ENCODE measurements at places on chromosomes 7 and 10.

- DNase-seq, result no peak
Observed at GRCh38 chr10:66848856-66849255, 77.0 kb upstream of the LRRTM3 start.

GRCh38 chr10:20215547-20216152 lies 399.4 kb downstream of the PLXDC2 start:
- no peak for DNase-seq

DNA sequence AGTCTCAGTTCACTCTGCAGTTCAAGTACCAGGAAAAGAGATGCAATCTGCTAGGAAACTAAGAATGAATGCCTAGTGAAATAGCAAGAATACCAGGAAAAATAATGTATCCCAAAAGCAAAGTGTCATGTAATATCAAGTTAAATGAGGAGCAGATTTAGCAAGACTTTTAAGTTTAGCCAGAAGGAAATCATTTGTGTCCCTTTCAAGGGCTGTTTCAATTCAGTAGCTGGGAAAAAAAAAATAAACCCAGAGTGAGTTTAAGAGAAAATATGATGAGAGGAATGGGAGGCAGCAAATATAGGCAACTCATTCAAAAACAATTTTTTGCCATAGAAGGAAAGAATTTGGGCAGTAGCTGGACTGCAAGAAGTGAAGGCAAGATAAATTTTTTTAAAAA lies 135.8 kb downstream of the DGKB start:
- DNase-seq, result no peak

DNA sequence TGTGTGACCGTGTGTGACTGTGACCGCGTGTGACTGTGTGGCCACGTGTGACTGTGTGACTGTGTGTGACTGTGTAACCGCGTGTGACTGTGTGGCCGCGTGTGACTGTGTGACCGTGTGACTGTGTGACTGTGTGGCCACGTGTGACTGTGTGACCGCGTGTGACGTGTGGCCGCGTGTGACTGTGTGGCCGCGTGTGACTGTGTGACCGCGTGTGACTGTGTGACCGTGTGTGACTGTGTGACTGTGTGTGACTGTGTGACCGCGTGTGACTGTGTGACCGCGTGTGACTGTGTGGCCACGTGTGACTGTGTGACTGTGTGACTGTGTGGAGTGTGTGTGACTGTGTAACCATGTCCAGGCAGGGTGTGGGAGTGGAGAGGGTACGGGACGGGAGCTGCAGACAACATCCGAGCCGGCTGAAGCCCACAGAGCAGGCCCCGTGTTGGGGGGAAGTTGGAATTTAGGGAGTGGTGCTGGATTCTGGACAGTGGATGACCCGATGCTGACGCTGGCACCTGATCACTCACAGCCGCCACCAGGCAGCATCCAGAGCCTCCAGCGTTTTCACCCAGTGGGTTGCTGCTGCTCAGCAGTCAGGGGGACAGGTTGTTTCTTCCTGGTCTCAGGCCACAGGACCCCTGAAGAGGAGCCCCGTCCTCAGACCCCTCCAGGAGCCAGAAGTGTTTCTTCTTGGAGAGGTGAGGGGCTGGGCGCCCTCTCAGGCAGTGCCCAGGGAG lies 503.5 kb downstream of the DNAJB6 start:
- DNase-seq, result no peak

DNA sequence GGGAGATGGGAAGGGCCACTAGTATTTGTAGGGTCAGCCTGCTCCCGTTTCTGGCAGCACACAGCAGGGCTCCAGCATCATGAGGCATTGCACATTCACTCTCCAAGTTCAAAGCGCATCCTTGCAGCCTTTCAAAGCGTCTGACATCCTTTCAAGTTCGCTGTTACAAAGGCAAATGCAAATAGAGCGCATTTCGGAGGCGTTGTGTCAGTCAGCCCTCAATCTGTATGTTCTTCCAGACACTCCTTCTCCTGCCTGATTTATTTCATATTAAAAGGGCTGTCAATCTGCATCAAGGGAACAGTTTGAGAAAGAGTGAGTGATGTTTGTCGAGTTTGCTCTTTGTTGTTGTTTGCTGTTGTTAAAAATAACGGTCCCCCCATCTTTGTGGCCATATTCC lies 188.5 kb downstream of the SNX10 start:
- DNase-seq, result no peak

DNA sequence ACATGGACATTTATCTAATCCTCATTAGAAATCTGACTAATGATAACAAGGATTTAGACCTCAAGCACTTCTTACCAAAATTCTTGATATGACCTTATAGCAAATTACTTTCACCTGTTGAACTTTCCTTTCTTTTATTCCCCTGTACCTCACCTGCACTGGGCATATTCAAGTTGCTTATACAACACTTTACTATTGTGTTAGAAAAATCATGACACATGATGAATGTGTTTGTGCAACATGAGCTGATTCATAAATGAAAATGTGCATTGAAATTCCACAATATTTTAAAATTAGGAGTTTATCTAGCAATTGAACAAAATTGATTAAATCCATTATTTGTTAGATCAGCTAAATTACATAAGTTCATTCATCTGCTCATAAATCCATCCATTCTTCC lies 160.6 kb downstream of the CFTR start:
- DNase-seq, result no peak

DNA sequence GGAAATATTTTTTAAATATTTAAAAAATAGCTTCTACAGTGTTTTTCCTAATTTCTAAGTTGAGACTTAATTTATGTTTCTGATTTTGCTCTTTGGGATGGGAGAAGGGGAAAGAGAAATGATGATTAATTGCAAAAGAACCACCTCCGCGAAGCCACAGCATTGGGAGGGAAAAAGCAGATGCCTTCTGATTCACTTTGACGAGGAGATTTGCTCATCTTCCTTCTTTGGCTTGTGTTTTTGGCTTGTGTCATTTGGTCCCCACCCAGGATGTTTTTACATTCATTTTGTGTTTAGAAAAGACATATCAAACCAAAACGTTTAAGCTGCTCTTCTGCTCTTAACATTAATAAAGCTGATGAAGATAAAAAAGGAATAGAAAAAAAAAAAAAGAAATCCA lies 121.7 kb downstream of the MACC1 start:
- DNase-seq, result no peak

DNA sequence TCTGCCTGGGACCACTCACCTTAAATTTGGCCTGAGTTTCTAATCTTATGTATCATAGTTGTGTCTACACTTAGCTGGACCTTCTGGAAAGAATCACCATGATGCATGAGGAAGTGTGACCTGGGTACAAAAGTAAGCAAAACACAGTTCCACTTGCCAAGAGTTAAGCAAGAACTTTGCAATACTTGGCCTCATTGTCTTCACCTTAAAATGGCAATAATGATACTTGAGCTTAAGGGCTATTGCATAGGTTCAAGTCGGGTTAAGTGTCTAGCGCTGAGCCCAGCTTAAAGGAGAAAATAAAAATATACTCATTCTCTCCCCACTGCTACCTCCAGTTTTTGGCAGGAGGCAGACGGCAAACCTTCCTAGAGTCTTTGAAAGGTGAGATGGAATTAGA lies 133.9 kb upstream of the BMPER start:
- no peak for DNase-seq

GRCh38 chr10:117542706-117543224 lies at the start of gene EMX2:
TSS of gene EMX2 (plus strand) at chr10:117542746. CDS start at chr10:117543268, 522 bp downstream.
- no peak for DNase-seq

DNA sequence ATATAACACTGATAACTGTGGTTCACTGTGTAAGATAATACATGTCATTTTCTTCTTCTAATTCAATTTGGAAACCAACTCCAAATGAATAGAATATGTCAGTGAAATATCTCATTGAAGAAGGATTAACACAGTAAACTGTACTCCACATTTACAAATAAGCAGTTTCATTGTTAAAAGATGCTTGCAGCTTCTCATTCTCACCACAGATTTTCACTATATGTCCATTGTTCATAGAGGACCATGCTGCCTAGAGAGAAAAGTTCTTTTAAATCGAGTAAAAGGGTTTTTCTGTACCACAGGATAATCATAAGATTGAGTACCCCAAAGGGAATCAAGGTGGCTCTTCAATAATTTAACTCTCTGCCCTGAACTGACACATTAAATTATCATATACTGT lies 165.5 kb downstream of the LRRN3 start:
- no peak for DNase-seq

- DNase-seq, result no peak
Observed at GRCh38 chr10:53580465-53580864, 807.9 kb upstream of the MBL2 start.

- peak; percentile 32 for DNase-seq
Observed at GRCh38 chr7:140229591-140230515, 53.1 kb upstream of the KDM7A start.

DNA sequence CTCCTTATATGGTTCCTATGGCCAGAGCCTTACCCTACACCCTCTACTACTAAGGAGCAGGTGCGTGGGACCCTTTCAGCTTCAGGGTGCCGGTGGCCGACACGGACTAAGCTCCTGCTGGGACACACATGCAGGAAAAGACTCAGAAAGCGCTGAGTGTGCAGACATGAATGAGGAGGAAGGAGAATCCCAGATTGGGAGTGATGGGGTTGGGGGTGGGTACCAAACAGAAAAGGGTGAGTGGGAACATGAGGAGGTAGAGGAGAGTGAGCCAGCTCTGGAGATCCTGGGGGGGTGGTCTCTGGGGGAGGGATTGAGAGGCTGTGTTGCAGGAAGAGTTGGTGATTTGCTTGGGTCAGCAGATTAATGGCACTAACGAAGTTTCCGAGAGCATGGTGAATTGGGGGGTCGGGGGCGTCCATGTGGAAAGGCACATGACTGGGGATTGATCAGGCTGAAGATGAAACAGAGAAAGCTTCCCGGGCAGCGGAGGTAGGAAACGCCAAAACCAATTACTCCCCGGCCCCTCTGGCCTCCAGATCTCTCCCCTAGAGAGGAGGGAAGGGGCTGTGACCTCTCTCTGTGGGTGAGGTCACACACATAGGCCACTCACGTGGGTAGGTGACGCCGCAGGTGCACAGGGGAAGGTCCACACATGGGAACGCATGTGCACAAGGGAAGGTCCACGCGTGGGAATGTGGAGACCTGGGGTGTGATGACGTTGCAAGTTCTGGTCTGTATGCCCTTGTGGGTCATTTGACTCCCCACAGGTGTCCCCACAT lies 37.9 kb upstream of the SLF2 start:
- no peak for DNase-seq

GRCh38 chr10:6579904-6580278 lies at the start of gene PRKCQ:
TSS of gene PRKCQ (minus strand) at chr10:6580276. CDS start at chr10:6515135, 65,141 bp downstream.
- DNase-seq, result peak; percentile 0

GRCh38 chr7:155187061-155187785 lies 110.5 kb upstream of the INSIG1 start:
- DNase-seq, result no peak

GRCh38 chr7:22420973-22421635 lies 64.2 kb upstream of the RAPGEF5 start:
- no peak for DNase-seq

DNA sequence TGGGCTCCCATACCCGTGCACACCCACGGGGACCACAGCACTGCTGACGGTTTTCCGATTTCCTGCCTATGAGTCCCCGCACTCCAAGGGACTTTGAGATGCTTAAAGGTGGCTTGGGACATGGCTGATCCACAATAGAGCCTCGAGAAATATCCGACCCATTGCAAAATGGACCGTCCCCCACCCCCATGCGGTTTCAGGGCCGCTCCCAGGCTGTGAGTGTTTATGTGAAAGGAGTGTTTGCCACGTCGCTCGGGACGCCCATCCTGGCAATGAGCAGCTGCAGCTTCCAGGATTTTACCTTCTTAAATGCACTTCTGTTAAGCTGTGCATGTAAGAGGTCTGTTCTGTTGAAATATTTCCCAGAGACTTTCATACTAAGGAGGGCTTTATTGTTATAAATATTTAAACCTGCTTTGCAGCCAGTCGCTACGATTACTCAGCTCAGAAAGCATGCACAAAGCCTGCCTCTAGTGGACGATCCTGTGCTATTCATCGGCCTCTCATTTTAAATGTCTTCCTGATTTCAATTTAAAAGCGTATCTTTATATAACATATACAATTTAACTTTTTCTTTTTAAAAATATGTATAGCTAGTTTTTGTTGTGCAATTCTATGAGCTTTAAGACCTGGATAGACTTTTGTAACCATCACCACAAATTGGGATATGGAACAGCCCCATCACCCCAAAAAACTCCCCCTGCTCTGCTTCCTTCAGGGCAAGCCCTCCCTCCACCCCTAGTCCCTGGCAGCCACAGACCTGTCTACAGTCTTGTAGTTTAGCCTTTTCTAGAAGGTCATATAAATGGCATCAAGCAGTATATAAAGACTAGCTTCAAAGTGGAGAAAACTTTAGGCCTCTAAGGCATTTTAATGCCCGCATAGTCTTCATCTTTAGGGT lies 418.3 kb downstream of the PAXIP1 start:
- no peak for DNase-seq

- no peak for DNase-seq
Observed at GRCh38 chr10:49484486-49485235, 54.3 kb downstream of the ERCC6 start.

GRCh38 chr7:33250421-33250871 lies 121.1 kb downstream of the BBS9 start:
- no peak for DNase-seq

GRCh38 chr7:133672866-133673265 lies 420.0 kb downstream of the EXOC4 start:
- no peak for DNase-seq

DNA sequence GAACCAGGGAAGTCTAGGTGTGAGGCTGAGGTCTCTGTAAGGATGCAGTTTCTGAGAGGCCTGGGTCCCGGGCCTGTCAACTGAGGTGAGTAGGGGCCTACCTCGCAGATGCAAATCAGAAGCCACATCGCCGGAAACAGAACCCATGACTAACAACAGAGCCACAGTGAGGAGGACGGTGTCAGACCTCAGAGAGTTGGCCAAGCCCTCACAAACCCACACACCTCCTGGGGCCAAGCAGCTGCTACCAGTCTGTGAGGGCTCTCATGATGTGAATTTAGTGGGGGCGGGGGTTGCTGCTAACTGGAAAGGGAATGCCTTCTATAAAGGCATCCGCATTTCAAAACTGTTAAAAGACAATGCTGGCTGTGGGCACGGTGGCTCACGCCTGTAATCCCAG lies 103.0 kb downstream of the COBL start:
- DNase-seq, result no peak

GRCh38 chr10:69092959-69093850 lies 5.3 kb downstream of the SRGN start:
- DNase-seq, result peak; percentile 9

DNA sequence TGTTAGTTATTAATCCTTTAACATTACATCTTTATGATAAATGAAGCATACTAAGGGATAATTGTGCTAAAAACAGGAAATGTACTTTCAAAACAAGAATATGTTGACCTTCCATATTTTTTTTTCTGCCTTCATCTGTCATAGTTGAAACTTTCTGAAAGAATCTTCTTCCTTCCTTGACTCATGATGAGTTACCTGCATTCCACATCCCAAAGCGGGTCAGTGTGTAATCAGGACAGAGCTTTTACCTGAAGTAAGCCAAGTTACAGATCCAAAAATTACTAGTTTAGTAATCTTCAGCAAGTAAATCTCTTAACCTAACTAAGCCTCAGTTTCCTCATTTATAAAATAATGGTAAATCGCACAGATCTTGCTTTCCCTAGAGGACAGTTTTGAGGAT lies 13.4 kb upstream of the ARL4A start:
- no peak for DNase-seq
